T-cell (primary cell): ENCODE measurements at places on chromosomes 3 and 15.

GRCh38 chr15:45458746-45459403 lies 63.7 kb downstream of the SLC30A4 start:
- peak; percentile 71 for DNase-seq

DNA sequence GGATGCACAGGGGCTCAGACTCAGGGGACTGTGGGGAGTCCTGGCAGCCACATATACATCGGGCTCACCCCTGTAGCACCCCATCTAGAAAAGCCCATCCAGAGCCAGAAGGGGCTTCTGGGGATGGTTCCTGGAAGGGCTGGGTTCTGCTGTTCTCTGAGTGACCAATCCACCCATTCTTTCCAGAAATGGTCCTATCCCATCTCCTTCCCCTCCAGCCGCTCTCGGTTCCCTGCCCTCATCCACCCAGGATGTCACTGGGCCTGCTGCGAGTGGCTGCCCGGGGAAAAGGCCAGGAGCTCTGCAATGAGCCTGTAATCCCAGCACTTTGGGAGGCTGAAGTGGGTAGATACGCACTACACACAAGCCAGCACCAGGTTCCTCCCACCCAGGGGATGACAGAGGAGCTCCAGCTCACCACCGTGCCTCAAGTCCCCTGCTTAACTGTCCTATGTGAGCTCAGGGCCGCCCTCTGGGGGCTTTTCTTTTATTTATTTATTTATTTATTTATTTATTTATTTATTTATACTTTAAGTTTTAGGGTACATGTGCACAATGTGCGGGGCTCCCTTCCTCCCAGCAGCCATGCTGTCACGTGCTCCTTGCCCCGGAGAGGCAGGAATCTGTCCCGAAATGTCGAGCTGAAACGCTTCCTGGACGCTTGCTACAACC lies 13.6 kb upstream of the CSK start:
- no peak for DNase-seq

GRCh38 chr15:50800715-50801114 lies 35.2 kb upstream of the SPPL2A start:
- DNase-seq: no peak

- no peak for DNase-seq
These were observed 50.5 kb downstream of the ATP1B3 start for GRCh38 chr3:141926929-141927328.

DNA sequence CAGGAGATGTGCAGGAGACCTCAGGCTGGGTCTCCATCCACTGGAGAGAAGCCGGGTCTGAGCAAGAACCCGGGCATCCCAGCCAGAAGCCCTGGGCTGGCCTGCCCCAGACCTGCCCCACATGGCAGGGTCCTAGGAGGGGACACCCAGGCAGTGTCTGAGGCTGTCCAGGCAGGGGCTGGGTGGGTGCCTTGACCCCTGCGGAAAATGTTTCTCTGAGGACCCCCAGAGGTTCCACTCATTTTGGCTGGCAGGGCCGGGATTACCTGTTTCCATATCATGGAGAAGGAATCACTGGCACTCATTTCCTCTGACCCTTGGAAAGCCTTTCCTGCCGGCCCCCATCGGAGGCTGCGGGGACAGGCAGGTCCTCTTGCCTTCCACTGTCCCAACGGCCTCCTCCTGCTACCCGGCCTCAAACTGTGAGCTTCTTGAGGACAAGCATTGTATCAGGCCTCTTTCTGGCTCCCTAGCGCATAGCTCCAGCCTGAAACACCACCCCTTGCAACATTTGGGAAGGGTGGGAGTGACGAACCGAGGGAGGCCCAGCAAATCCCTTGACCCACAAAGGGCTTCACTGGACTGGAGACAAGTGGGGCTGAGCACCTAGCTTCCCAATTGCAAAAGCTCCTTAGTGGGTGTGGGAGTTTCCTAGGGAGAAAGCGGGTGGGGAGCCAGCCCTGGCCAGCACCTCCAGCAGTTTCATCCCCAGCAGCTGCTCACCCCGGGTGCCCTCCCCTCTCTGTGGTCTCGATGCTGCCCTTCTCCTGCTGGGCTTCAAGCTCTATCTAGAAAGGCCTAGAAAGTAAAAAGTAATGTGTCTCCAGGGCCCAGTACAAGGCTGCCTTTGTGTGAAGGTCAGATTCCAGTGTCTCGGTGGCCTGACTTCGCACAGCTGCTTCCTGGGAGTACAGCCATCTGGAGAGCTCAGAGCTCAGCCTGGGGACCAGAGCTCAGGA lies 29.7 kb downstream of the ACSBG1 start:
- no peak for DNase-seq

DNA sequence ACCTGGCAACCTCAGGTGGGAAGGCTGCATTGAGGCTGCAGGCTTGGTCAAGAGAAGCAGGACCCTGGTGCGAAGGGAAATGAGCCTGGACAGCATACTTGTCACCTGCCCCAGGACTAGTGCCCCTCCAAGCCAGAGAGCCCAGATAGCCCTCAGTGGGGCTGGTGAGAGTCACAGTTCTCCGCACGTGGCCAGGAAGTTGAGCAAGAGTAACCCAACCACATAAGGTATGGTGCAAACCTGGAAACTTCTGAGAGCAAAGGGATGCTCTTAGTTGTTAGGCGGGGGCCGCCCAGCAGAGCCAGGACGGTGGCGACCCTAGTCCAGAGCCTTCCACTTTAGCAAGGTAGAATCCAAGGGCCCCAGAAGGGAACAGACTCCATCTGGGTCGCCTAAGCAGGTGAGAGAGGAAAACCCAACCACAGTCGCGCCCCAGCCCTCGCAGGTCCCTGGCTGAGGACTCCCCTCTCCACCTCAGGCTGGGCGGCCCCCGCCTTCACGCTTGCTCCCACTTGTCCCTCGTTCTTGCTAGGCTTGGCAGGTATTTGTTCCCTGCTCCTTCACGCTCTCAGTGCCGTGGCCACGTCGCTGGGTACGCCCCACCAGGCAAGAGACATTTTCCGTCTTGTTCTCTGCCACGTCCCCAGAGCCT lies 1.1 kb upstream of the VPS18 start:
- no peak for DNase-seq

DNA sequence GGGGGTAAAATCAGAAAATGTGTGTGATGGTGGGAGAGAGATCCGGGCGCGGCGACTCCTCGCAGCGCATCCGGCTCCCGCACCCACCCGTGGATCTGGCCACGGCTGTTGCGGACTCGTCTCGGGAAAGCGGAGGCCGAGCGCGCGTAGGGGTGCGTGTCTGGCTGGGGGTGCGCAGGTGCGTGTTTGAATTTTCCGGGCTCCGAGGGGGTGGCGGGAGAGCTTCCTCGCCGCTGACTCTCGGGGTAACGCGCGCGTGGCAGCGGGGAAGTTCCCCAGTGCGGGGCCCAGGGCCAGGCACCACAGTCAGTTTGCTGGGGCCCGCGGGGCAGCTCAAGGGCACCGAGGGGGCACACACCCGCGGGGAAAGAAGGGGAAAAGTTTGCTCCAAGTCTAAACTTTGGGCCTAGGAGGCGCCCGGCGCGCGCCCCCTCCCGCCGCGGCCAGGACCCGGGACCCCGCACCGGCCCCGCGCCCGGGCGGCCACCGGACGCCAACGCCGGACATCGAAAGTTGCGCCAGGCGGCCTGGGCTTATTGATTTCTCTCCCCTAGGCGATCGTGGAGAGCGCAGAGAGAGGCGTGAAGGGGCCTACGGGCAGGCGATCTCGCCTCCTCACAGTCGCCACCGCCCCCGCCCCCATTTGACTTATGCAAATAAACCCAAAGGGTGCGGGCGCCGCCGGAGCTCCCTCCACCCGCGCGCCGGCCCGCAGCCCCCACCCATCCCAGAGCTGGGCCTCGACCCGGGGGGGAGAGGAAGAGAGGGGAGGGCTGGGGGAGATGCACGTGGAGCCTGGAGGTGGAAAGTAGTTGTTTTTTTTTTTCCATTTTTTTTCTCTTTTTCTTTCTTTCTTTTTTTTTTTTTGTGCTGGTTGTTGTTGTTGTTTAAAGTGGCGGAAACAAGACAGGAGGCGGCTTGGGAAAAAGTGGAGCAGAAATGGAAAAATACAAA lies 639 bp downstream of the FOXP1 start:
- peak; percentile 47 for DNase-seq

DNA sequence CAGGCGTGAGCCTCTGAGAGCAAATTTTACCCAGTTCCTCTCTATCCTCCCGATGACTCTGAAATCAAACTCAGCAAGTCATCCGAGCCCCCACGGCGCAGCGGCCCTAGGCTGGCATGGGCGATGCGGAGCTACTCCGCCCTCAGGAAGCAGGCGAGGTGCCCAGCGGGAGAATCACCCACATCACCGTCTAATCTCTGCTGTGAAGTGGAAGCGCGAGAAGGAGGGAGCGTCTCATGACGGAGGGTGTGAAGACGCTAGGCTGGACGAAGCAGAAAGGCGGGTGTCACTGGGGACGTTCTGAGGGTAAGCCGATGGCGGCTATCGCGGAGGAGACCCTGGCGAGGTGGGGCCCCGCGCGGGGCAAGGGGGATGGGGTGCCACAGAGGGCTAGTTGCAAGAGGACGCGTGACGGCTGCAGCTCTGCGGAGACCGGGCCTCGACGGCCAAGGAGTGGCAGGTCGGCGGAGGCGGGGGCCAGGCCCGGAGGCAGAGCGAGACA lies 9.1 kb upstream of the GNAI2 start:
- DNase-seq: peak; percentile 35

GRCh38 chr15:31283043-31283442 lies 43.6 kb upstream of the KLF13 start:
- DNase-seq: no peak

DNA sequence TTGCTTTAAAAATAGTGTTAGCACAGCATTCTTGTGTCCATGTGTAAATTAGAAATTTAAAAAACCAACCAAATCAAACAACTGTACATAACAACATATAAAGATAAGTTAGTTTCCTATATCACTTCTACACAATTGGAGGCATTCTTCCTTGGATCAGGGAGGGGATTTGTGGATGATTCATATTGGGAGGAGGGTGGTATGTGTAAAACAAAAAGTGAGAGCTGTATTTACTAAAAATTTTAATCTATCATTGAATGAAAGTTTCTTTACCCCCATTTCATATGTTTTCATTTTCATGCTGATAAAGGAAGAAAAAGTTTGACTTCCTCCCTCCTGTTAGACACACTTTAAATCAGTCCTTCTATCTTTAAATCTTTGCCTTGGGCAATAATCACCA lies 325.0 kb downstream of the SATB1 start:
- DNase-seq: no peak

DNA sequence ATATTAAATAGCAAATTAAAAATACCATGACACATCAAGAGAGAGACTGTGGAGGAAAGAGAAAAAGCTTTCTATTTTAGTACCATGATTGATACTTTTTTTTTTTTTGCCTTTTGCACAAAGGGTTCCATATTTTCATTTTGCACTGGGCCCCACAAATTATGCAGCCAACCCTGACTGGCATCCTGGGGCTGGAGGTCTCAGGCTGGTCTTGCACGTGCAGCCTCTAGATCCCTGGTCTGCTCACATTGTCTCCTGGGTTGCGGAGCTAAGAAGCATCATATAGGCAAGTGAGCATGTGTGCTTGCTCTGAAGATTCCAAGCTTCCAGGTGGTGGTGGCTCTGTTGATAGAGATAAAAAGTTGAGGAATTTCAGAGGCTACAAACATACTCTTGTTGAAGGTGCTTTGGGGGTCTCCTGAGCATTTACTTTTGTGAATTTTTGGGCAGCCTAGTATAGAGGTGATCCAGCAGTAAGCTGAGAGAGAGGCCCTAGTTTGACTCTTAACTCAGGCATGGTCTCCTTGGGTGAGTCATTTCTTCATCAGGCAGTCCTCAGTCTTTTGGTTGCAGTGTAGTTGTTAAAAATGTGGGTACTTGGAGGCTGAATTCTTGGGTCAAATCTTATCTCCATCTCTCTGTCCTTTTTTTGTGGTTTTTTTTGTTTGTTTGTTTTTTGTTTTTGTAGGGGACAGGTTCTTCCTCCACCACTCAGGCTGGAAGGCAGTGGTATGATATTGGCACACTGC lies 31.3 kb downstream of the SMAD3 start:
- DNase-seq: no peak

GRCh38 chr15:77018796-77019505 lies 24.0 kb downstream of the PSTPIP1 start:
- DNase-seq: no peak

- DNase-seq: no peak
These were observed 59.0 kb downstream of the CTNNB1 start for GRCh38 chr3:41258239-41258800.

DNA sequence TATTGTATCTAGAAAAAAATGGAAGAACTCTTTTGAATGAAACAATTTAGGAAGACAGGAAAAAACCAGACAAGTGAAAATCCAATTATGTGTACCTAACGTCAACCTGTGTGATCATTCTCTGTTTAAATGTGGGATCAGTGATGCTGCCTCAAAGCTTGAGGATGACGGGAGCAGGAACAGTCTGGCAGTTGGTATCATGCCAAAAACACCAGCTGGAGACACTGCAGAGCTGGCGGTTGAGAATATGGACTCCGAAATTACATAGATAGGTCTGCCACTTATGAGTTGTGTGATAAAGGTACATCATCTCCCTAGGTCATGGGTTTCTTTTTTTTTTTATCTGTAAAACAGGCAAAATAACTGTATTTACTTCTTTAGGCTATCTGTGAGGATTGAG lies 480.5 kb downstream of the CNTN4 start:
- DNase-seq: no peak

DNA sequence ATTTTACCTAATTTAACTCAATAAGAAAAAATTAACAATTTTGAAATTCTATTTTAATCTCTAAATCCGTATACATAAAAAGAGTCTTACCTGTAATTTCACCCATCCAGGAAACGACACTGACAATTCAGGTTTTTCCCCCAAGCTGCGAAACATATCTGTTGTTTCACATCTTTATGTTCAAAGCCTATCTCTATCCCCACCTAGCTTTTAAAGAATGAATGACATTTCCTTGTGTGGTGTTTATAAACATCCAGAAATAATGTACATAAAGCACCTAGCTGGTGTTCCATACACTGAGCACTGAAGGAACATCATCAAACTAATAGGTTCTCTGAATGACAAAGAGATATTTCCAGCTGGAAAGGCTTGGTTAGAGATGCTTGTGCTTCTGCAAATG lies 867.8 kb downstream of the SQOR start:
- DNase-seq: no peak

DNA sequence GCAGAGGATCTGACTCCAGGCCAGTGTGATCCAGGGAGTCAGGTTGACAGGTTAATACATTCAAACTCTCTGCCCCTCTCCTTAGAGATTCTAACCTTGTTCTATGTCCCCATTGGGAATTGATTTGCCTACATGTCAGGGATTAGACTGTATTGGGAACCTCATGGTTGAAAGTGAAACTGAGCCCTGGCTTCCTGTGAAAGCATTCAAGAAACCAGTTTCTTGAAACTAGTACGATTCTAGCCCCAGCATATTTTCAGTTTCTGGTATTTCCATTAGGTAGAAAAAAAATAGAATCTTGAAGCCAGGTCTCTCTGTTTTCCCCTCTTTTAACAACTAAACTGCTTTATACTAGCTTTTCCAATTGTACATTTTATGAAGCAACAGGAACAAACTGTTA lies 140.4 kb upstream of the ABI3BP start:
- DNase-seq: no peak

GRCh38 chr3:4907050-4907449 lies 72.2 kb upstream of the BHLHE40 start:
- no peak for DNase-seq

- DNase-seq: no peak
These were observed 322.8 kb downstream of the KCNH8 start for GRCh38 chr3:19471138-19471537.

- DNase-seq: no peak
These were observed 22.3 kb upstream of the SACM1L start for GRCh38 chr3:45666757-45667431.
